ENCODE measurements at places on chromosomes 5 and 9.

- DNase-seq = no peak
Measured at GRCh38 chr5:173612948-173613347, 3.5 kb downstream of the BOD1 start.

DNA sequence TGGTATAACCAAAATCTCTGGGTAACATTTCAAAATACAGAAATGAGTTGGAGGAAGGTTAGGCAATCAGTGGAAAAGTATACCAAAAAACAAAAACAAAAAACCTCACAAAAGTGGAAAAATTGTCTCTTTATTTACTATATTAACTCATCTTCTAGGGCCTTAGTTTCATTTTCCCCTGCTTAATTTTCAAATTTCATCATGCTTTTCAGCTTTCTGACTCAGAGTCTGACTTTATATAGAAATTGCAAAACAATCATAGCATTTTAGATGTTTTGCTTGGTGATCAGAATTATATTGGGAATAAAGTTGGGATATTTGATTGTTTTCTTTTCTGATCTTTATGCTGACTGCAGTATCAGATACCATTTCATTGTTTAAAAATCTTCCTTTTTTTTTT lies 257.0 kb upstream of the PRR16 start:
- no peak for DNase-seq

DNA sequence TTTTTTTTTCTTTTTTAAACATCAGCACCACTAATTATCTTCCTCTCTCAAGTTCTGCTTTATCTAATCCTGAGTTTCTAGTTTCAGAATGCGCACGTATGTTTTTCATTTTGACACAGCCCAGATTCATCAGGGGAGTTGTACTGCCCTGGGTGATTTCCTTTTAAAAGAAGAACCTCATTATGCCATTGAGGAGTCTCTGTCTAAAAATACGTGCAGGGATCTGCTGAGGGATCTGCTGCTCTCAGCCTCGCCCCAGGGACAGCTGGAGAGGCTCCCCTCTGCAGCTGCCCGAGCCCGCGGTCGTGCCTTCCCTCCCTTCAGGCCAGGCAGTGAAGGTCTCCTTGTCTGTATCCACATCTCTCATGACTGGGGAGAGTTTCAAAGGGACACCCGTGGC lies 273.1 kb downstream of the ARHGEF28 start:
- no peak for DNase-seq

- no peak for DNase-seq
Measured at GRCh38 chr9:126851286-126851880, 9.1 kb upstream of the ZBTB34 start.

DNA sequence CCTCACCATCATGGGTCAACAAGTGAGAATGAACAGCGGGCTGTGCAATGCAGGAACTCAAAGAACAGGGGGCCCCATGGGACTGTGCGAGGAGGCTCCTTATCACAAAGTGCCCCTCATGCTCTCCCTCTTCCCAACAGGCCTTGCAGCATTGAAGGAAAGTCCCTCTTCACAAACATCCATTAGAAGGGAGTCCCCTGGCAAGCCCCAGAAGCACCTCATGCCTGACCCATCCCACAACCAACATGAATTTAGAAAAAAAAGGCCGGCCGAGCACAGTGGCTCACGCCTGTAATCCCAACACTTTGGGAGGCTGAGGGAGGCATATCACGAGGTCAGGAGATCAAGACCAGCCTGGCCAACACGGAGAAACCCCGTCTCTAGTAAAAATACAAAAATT lies 122.6 kb upstream of the FSTL4 start:
- no peak for DNase-seq

- no peak for DNase-seq
Measured at GRCh38 chr5:68368311-68369022, 152.9 kb downstream of the PIK3R1 start.

- no peak for DNase-seq
Measured at GRCh38 chr9:77170991-77171699, 6.2 kb upstream of the VPS13A start.

DNA sequence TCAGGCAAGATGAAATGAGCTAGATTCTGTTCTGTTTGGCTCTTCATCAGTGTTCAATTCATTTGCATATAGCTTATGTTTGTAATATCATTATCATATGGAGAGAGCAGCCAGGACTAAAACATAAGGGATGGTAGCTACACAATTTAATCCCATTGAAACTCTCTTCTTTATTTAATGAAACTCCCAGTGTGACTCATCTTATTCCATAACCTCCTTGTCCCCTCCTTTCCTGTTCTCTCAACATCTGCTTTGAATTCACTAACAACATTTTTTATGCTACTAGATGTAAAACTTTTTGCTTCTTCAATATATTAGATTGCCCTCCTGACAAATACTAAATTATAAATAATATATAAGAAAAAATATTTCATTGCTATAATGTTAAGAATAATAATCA lies 1823.4 kb downstream of the MAT2B start:
- DNase-seq = peak; percentile 50

DNA sequence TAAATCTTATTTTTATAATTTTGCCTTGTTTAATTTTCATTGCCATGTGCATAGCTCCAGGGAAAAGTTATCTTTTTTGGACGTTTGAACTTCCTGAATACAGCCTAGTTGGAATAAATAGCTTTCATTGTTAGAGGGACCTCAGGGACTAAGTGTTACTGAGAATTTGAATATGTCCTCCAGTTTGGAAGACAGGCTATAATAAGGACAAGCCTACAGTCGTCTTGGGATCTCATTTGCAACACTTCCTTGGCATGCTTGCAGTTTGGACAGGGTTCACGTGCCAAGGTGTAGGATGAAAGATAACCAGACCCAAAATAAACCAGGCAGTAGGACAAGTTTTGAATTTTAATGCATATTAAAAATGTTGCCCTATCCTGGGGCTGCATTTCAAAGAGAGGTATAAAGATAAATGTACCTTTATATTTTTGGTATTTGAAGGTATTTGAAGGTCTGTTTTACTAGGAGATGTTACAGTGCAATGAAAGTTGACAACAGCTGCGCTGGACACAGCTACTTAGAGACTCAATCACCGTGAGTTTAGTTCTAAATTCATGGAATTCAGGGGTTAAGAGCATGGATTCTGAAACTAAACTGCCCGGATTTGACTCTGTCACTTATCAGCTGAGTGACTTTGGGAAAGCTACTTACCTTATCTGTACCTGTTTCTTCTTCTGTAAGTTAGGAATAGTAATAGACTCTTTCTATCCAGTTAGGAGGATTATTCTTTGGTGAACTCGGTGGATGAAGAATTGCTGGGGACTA lies 134.1 kb downstream of the ACTBL2 start:
- DNase-seq = no peak

GRCh38 chr5:148446611-148447010 lies 62.9 kb downstream of the FBXO38 start:
- no peak for DNase-seq

GRCh38 chr5:72661405-72661804 lies 154.2 kb upstream of the ZNF366 start:
- DNase-seq = no peak

DNA sequence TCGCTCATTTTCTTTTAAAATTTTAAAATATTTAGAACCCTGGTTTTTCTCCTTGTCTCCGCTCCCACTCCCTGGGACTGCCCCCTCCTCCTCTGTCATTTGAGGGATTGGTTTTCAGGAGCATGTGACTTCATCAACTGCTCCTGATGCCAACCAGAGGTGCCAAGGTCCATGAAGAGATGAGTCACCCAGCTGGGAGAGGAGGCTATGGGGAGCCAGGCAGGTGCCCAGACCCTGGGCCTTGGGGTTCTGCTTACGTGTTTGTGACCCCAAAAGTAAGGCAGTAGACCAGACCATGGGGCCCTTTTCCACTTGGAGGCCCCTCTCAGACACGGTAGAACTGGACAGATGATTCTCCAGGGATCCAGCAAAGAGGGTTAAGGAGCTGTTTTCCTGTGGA lies 167.0 kb downstream of the FGF18 start:
- DNase-seq = no peak

DNA sequence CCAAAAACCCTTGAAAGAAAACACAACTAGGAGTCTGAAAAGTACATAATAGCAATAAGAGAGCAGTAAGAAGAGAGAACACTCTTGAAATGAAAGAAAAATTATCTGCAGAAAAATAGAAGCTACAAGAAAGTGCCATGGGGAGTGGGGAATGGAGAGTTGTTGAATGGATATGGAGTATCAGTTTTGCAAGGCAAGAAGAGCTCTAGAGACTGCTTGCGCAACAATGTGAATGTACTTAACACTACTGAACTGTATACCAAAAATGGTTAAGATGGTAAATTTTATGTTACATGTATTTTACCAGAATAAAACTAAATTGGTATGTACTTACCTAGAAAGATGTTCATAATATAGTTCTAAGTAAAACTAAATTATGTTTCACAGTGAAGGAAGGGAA lies 54.8 kb upstream of the RASGRF2 start:
- no peak for DNase-seq

- no peak for DNase-seq
Measured at GRCh38 chr5:68161156-68161555, 54.4 kb upstream of the PIK3R1 start.

DNA sequence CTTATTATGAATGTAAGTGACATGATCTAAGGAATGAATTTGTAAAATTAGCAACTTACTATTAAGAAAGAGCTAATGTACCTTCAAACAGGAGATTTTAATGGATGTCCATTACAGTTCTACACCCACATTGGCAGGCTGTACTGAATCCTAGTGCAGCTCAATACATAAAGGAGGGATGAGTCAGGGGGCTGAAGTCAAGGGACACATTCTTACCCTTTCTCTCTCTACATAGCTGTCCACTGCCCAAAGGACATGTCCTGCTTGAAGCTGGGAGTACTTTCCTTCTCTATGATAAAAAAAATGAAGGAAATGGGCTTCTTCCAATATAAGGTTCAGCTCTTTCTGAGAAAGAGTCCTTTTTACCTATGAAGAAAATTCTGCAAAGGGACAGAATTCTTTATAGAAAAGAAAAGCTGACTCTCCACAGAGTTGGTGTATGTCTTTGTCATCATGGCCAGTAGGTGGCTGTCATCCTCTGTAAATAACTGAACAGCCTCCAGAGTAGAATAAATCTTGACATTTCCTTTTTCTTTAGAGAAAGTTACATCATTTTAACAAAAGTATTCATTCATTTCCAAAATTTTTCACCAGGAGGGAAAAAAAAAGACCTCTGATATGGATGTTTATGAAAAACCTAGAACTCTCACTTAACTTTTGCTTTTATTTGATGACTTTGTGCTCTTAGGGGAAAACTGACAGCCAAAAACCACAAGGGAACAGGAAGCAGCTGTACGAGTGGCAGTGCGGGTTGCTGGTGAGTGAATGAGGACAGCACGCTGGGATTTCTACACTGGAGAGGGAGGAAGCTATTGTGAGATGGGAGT lies 13.1 kb upstream of the IFNA14 start:
- DNase-seq = peak; percentile 46

GRCh38 chr5:54477941-54478478 lies 22.5 kb downstream of the HSPB3 start:
- DNase-seq = no peak

GRCh38 chr5:173581408-173582215 lies 34.8 kb downstream of the BOD1 start:
- DNase-seq = peak; percentile 48

GRCh38 chr5:148011398-148012137 lies 52.2 kb upstream of the SPINK5 start:
- no peak for DNase-seq

- no peak for DNase-seq
Measured at GRCh38 chr5:159171274-159171673, 38.1 kb downstream of the RNF145 start.

DNA sequence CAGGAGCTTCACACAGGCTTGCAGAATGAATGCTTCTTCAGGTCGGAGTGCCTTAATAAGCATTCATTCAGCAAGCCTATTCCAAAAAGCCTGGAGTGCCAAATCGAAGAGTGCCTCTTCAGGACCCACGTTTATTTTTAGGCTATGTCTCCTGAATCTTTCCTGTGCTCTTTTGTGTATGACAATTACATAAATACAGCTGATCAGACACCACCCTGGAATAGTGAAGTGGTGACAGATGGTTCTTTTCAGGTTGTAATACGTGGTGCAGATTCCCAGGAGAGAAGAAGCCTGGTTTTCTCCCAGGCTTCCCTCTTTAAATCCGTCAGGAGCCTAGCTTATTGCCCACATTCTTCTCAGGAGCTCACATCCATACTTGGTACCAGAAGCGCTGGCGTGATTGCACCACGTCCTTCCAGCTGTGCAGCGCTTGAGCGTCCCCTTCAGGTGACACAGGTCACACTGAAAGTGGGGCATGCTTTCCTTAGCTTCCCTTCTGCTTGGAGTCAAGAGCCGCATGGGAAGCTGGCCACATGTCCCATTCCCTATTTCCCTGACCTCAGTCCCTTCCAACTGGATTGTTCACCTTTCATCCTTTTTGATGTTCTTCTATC lies 123.1 kb downstream of the ADCY2 start:
- peak; percentile 26 for DNase-seq

- no peak for DNase-seq
Measured at GRCh38 chr9:128765499-128765898, 6.2 kb downstream of the ZER1 start.

DNA sequence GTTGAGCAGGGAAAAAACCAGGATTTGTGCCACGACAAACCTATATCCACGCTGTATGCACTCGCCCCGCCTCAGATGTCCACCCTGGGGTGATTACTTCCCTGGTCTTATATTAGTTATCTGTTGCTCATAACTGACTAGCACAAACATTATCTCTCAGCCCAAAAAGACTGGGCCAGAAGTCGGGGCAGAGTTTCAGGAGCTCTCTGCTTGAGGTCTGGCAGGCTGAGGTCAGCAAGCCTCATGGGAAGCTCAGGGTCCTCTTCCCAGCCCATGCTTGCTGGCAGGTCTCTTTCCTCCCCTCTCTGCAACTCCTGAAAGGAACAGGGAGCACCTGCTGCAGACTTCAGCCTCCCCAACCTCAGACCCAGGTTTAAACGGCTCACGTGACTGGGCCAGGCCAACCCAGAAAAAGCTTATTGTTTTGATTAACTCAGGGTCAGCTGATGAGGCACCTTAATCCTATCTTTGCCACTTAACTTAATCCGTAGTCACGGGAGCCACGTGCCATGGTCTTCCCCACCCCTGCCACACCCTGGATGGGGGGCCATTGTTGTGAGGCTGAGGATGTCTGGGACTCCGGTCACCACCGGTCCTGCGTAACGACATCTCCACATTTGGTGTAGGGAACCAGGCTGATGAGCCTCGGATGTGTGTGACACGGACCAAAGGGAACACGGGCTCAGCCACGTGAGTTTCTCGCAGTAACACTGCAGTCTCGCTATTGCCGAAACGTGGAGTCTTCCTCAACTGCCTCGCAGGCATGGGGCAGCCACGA lies 123.7 kb upstream of the IRX4 start:
- no peak for DNase-seq

DNA sequence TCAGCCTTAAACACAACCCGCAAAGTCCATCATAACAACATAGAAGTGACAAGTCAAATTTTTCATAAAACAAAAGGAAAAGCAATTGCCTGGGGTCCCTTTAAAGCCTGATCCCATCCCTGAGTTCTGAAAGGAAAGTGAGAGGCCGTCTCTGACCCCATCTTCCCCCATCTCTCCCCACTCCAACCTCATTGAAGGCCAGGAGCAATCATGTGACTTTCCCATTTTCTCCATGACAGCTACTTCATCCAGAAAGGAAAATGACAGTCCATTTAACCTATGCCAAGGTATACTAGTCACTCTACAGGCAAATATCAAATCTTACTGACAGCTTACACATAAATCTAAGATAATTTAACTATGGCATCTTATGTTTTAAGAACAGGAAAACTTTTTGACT lies 15.5 kb downstream of the ACTL7A start:
- no peak for DNase-seq

- DNase-seq = peak; percentile 8
Measured at GRCh38 chr9:8679371-8679822, 879.8 kb upstream of the DMAC1 start.
